Natural killer cell (primary cell): ENCODE measurements at places on chromosomes 7 and 10. TPM values are rescaled to one million over a fixed set of nuclear protein-coding genes. Genes with fewer than 3 reads are reported as not detected.

DNA sequence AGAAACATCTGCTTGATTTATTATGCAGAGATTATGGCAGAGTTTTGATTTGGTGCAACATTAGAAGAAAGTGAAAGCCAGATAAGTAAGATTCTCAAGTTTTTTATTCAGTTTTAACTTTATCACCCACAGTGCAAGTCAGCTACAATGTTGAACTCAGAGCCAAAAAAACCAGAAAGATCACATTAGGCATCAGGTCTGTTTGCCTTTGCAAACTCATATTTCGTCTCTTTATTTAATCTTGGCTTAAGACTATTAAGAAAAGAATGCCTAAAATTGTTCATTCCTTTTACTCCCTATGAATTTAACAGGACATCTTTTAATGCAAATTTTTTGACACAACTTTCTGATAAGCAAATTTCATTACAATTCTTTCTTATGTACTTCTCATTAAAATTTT lies 76.0 kb upstream of the TMEM26 start:
- H3K4me1 ChIP-seq: no peaks in the 10 kb centered on the region
- H3K27ac ChIP-seq: no peak overlapping the region
- no peaks in the 10 kb centered on the region for H3K36me3 ChIP-seq
- no peak for DNase-seq
- H3K4me3 ChIP-seq: no peak overlapping the region

DNA sequence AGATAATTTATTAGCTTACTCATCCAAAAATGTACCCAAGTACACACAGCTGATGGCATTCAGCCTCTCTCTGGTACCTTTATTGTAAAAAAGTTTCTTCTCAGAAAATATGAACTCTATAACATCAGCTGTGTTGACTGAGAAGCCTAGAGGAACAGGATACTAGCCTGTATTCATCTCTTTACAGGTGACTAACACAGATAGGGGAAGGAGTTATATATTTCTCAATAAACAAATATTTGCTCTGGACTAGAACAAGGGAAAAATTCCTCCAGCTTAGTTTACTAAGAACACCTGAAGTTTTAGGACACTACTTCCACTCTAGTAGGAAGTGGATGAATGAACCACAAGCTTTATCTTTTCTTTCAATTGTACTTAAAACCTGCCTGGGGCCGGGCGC lies 67.8 kb downstream of the ZNF248 start:
- H3K4me3 ChIP-seq: no peak overlapping the region
- H3K27me3 ChIP-seq: no peaks in the 10 kb centered on the region
- no peaks in the 10 kb centered on the region for H3K36me3 ChIP-seq
- H3K27ac ChIP-seq: no peak overlapping the region
- H3K4me1 ChIP-seq: no peaks in the 10 kb centered on the region

GRCh38 chr7:55467047-55467593 lies 102.0 kb downstream of the LANCL2 start:
- H3K4me3 ChIP-seq: no peak overlapping the region
- H3K27me3 ChIP-seq: no peaks in the 10 kb centered on the region

The TMEM184A gene
- not detected for total RNA-seq

The TBATA gene
- total RNA-seq: 0.16 TPM

GRCh38 chr10:44978570-44979280 lies at the start of gene DEPP1:
Gene DEPP1 (minus strand): TSS chr10:44978809. CDS start chr10:44978030, 779 bp downstream.
- DNase-seq: no peak
- no peak within 1 kb of the TSS for H3K27ac ChIP-seq
- H3K27me3 ChIP-seq: no peaks in the 10 kb centered on the region
- no peak within 1 kb of the TSS for H3K4me3 ChIP-seq
- peaks cover 15% of the 10 kb centered on the region for H3K4me1 ChIP-seq
- no peaks in the 10 kb centered on the region for H3K36me3 ChIP-seq

- H3K27me3 ChIP-seq: no peaks in the 10 kb centered on the region
- DNase-seq: peak; percentile 29
- H3K4me1 ChIP-seq: no peaks in the 10 kb centered on the region
- H3K4me3 ChIP-seq: no peak overlapping the region
These were observed 33.4 kb upstream of the PLPP4 start for GRCh38 chr10:120423431-120424197.

- H3K27me3 ChIP-seq: no peaks in the 10 kb centered on the region
- no peak overlapping the region for H3K27ac ChIP-seq
- DNase-seq: no peak
- H3K4me3 ChIP-seq: no peak overlapping the region
- H3K4me1 ChIP-seq: no peaks in the 10 kb centered on the region
- no peaks in the 10 kb centered on the region for H3K36me3 ChIP-seq
These were observed 60.9 kb downstream of the COBL start for GRCh38 chr7:51255536-51256208.
